ENCODE measurements at places on chromosomes 12 and 14.

DNA sequence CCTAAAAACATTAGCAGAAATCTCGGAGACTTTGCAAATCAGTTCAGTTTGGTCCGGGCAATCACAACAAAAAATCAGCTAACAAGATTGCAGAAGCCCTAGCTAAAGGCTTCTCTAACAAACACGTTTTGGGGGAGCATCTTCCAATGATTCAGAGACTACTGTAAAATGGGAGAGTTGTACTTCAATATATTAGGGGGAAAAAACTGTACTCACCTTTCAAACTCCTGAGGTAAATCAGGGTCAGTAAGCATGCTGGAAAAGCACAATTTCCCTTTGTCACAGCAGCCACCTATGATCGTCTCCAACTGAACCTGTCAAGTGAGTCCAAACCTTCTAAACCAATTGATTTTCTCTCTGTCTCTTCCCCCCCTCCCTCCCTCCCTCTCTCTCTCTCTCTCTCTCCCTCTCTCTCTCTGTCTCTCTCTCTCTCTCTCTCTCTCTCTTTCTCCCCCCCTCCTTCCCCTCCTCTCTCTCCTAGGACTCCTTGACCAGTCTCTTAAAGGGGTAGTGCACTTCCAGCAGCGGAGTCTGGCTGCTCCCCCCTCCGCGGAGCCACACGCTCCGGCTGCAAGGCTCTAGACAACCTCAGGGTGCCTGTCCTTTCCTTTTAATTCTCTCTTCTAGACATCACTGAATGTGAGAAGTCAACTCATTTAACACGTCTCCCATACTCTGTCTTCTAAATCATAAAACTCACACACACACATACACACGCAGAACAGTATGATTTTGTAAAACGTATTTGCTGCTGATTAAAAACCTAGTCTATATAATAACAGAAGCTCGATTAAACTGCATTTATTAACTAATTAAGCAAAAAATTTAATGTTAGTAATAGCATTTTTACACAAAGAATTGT lies at the start of gene SOX5:
TSS of gene SOX5 (minus strand) at position 323 of the 862 bp plus-strand sequence. CDS start at position 254, 69 bp downstream.
- H3K27me3 ChIP-seq, result no peaks in the 10 kb centered on the region
- no peaks in the 10 kb centered on the region for H3K36me3 ChIP-seq
- DNase-seq, result no peak
- H3K4me3 ChIP-seq, result no peak within 1 kb of the TSS

DNA sequence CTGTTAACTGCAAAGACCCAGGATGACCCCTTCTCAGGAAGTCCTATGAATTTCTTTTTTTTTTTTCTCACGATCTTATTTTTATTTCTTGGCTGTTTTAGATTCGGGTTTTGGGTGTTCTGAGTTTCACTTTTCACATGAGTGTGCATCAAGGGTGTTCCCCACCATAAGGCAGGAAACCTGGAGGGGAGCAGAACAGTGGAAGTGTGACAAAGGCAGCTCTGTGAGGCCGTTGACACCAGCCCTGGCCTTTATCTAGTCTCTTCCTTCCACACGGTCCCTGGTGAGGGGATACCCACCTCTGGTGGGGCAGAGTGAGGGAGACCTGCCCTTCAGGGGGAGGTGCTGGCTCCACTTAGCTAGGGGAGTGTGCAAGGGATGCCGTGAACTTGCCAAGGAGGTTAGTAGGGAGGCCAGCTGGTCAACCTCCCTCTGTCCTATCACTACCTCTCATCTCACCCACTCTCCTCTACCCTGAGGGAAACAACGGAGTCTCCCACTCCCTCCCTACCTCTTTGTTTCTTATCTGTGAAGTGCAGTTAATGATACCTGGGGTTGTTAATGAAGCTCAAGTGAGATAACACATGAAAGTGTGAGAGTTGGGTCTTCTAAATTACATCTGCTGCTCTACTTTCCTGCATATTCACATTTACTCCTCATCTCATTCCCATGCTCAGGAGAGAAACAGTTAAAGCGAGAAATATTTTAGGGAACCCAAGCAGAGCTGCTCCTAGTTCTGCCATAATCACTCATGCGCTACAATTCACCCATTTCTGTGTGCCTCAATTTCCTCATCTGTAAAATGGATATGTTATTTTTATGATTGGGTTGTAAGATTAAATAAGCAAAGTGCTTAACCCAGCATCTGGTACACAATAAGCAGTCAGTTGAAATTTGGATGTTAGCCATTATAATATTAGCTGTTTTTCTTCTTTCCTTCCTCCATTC lies 4.4 kb upstream of the GALNT6 start:
- H3K4me1 ChIP-seq, result peaks cover 53% of the 10 kb centered on the region
- peak overlapping the region; percentile 92 for H3K27ac ChIP-seq
- peak overlapping the region; percentile 94 for H3K4me3 ChIP-seq
- peak; percentile 56 for DNase-seq
- H3K27me3 ChIP-seq, result peaks cover 8% of the 10 kb centered on the region

- no peak for DNase-seq
- no peak overlapping the region for H3K27ac ChIP-seq
- peaks cover 1% of the 10 kb centered on the region for H3K27me3 ChIP-seq
- no peaks in the 10 kb centered on the region for H3K36me3 ChIP-seq
- H3K4me3 ChIP-seq, result no peak overlapping the region
- no peaks in the 10 kb centered on the region for H3K4me1 ChIP-seq
These were observed 787.7 kb upstream of the TMEM132C start for GRCh38 chr12:127479256-127479655.

GRCh38 chr12:50720501-50720900 lies 43.4 kb upstream of the ATF1 start:
- no peak overlapping the region for H3K4me3 ChIP-seq
- H3K4me1 ChIP-seq, result no peaks in the 10 kb centered on the region
- no peak overlapping the region for H3K27ac ChIP-seq

- no peaks in the 10 kb centered on the region for H3K36me3 ChIP-seq
- no peaks in the 10 kb centered on the region for H3K4me1 ChIP-seq
- DNase-seq, result no peak
- no peak overlapping the region for H3K27ac ChIP-seq
- H3K27me3 ChIP-seq, result no peaks in the 10 kb centered on the region
These were observed 457.7 kb upstream of the TMEM132C start for GRCh38 chr12:127809275-127809674.

DNA sequence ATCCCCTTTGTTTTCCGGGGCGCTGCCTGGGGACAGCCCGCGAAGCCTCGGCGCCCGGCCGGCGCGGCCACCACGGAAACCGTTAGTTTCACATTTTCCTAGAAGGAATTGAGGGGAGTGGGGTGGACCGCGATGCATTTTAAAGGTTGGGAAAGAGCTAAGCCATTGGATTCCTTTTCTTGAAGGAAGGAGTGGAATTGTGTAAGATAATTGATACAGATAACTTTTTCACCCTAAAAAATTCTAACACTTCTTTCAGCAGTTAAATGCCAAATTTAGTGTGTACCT lies 137.1 kb downstream of the MON2 start:
- no peak for DNase-seq
- peak overlapping the region; percentile 83 for H3K4me3 ChIP-seq
- H3K27me3 ChIP-seq, result peaks cover 7% of the 10 kb centered on the region
- H3K4me1 ChIP-seq, result peaks cover 55% of the 10 kb centered on the region
- H3K27ac ChIP-seq, result peak overlapping the region; percentile 95
- no peaks in the 10 kb centered on the region for H3K36me3 ChIP-seq

GRCh38 chr12:42021469-42021868 lies 123.2 kb downstream of the GXYLT1 start:
- no peak for DNase-seq
- peaks cover 13% of the 10 kb centered on the region for H3K4me1 ChIP-seq
- H3K4me3 ChIP-seq, result no peak overlapping the region
- peaks cover 2% of the 10 kb centered on the region for H3K27me3 ChIP-seq

DNA sequence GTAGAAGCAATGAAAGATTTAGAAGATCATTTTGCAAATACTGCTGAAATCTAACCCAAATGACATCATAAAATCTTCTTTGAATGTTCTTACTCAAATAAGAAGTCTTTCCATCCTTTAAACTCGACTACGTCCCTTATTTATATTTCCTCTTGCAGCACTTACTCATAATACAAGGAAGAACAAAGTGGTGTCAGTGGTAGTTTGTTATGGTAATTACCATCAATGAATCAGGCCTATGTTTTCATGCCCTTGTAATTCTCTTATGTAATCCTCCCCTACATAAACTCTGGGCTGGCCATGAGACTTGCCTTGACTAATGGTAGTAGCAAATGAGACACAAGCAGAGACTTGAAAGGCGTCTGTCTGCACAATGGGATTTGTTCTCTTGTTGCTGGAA lies 17.0 kb downstream of the EEA1 start:
- H3K36me3 ChIP-seq, result no peaks in the 10 kb centered on the region
- no peak for DNase-seq
- no peak overlapping the region for H3K4me3 ChIP-seq
- no peak overlapping the region for H3K27ac ChIP-seq

DNA sequence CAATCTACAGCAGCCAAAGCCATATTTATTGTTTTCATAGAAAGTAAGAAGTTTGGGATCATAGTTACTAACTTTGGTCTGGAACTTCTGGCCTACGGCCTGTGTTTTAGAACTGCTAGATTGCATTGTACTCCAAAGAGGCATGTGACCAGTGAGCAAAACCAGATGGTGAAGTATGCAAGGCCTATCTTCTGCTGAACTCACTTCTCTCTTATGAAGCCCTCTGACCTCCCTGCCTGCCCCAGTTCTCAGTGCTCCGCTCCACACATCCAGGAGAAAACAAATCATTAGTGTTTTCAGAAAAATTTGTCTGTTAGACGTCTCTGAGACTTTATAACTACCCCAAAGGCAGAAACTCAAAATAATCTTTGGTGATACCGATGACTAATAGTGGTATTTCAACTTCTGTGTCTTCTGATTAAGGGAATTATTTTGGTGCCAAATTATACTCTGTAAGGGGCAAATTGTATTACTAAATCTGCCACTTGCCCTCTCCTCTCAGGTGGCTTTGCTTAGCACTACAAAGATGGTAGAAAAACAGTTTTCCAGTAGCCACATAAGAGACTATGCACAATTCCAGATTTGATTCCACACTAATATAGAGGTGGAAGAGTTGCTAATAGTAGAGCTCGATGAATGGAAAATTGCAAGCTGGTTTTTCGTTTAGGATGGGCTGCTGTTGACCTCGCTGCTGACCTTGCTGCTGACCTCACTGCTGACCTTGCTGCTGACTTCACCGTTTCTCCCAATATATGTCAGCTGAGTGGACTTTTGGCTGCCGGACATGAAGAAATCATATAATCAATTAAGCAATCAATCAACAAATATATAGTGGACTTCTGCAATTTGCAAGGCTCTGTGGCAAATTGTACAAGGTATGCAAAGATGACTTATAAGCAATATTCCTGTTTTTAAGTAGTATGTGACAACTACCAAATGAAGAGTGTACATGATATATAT lies 147.5 kb downstream of the KITLG start:
- H3K4me1 ChIP-seq, result no peaks in the 10 kb centered on the region
- no peak for DNase-seq
- H3K36me3 ChIP-seq, result no peaks in the 10 kb centered on the region

- H3K4me1 ChIP-seq, result no peaks in the 10 kb centered on the region
- H3K27me3 ChIP-seq, result no peaks in the 10 kb centered on the region
- H3K27ac ChIP-seq, result no peak overlapping the region
- no peak overlapping the region for H3K4me3 ChIP-seq
These were observed 41.3 kb downstream of the RAB3IP start for GRCh38 chr12:69779928-69780327.

GRCh38 chr12:27462151-27462694 lies 15.7 kb downstream of the SMCO2 start:
- peaks cover 9% of the 10 kb centered on the region for H3K27me3 ChIP-seq
- H3K4me3 ChIP-seq, result no peak overlapping the region
- no peak overlapping the region for H3K27ac ChIP-seq
- H3K36me3 ChIP-seq, result no peaks in the 10 kb centered on the region

- no peak for DNase-seq
- H3K36me3 ChIP-seq, result no peaks in the 10 kb centered on the region
- no peak overlapping the region for H3K27ac ChIP-seq
- no peak overlapping the region for H3K4me3 ChIP-seq
- H3K27me3 ChIP-seq, result peaks cover 16% of the 10 kb centered on the region
These were observed 37.0 kb upstream of the MED13L start for GRCh38 chr12:116314477-116314876.

- H3K4me3 ChIP-seq, result no peak overlapping the region
- H3K4me1 ChIP-seq, result no peaks in the 10 kb centered on the region
- H3K27me3 ChIP-seq, result no peaks in the 10 kb centered on the region
- H3K27ac ChIP-seq, result no peak overlapping the region
- DNase-seq, result no peak
These were observed 441.4 kb downstream of the EGLN3 start for GRCh38 chr14:33509454-33509853.

- no peak overlapping the region for H3K27ac ChIP-seq
- H3K4me3 ChIP-seq, result no peak overlapping the region
- H3K27me3 ChIP-seq, result no peaks in the 10 kb centered on the region
- DNase-seq, result no peak
- no peaks in the 10 kb centered on the region for H3K4me1 ChIP-seq
These were observed 3.5 kb downstream of the LMO3 start for GRCh38 chr12:16602412-16602811.

DNA sequence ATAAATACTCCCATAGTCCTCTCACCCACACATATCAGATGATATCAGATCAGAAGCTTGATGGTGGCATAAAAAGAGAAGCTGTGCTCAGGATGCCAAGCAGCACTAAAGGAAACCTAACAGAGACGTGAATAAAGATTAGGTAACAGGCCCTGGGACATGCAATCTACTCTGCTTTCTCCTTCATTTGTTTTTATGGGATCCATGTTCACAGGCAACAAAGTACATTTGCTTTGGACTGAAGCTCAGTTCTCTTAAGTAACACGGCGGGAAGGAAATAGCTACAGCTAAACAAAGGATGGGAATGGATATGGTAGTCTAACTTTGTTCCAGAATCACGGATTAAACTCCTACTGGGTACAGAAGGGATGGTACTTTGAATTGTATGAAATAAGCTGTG lies 119.5 kb downstream of the TTC7B start:
- H3K27ac ChIP-seq, result no peak overlapping the region
- H3K4me3 ChIP-seq, result no peak overlapping the region
- H3K4me1 ChIP-seq, result no peaks in the 10 kb centered on the region
- H3K27me3 ChIP-seq, result peaks cover 7% of the 10 kb centered on the region
- no peaks in the 10 kb centered on the region for H3K36me3 ChIP-seq
- DNase-seq, result no peak

DNA sequence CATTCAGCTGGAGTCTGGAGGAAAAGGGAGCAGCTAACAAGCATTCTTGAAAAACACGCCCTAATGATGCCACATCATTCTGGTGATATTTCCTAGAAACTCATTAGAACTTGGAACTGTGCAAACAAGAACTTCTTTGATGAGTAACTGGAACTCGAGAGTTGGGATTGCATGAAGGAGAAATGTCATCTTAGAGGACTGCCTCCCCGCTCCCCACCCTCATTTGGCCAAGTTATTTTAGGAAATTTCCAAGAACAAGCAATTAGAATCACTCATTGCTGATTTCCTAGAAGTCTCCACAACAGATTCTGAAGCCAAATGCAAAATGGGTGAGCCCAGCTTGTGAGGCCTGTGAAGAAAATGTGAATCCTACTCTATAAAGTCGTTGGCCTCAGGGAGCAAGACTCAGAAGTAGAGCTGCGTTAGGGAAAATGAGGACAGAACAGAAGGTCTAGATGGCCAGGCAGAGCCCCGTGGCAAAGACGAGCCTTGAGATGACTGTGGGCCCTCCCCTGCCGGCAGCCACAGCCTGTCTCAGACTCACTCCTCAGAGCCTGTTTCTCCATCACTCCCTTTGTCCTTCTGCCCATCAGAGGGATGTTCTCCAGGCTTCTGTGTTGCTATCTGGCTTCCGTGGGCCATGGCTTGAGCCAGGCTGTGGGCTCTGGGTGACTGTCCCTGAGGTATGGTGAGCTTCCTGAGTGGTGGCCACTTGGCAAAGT lies 38.4 kb downstream of the RTL1 start:
- H3K27me3 ChIP-seq, result peaks cover 4% of the 10 kb centered on the region
- no peaks in the 10 kb centered on the region for H3K36me3 ChIP-seq
- no peaks in the 10 kb centered on the region for H3K4me1 ChIP-seq
- no peak for DNase-seq
- no peak overlapping the region for H3K27ac ChIP-seq

- H3K27me3 ChIP-seq, result no peaks in the 10 kb centered on the region
- H3K36me3 ChIP-seq, result no peaks in the 10 kb centered on the region
- no peak overlapping the region for H3K27ac ChIP-seq
- no peak for DNase-seq
- H3K4me3 ChIP-seq, result no peak overlapping the region
These were observed 330.6 kb upstream of the FBXO33 start for GRCh38 chr14:39762576-39763401.

Data from immature natural killer cell (primary cell).